ENCODE measurements at places on chromosomes 16 and 17. TPM values are rescaled to one million over a fixed set of nuclear protein-coding genes. Genes with fewer than 3 reads are reported as not detected.

- no peak for DNase-seq
These were observed 5.6 kb upstream of the STX1B start for GRCh38 chr16:31016018-31016417.

DNA sequence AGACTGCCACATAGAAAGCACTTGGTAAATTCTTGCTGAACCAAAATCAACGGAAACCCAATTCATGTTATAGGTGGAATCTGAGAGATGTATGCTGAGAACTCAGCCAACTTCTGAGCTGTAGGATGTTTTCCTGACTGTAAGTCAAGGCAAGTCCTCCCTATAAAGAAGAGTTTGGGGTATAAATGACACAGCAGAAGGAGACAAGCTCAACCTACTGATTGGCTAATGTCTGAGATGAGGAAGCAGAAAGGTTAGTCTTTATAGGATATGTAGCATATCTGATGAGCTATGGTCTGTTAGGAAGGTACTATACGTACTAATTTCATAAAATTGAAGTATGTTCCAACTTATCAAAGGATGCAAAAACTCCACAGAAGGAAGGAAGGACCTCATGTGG, 99.5 kb downstream of the XYLT1 start:
- no peak for DNase-seq

The CSH1 gene
- total RNA-seq: not detected

The HCRT gene
- not detected for total RNA-seq

DNA sequence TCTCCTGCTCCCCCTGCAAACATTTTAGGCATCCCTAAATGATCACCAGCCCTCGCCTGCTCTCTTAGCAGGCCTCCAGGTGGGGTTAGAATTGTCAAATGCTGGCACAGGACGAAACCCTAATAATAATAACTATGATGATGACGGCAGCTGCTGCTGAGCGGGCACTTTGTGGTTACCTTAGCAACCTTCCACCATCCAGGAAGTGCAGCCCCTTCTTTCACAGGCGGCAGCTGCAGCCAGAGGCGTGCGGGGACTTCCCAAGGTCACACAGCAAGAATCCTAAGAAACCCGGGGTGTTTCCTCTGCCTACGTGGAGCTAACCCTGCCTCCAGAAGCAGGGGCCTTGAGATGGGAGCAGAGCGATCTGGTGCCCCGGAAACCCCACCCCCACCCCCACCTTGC, 22.4 kb upstream of the EIF1 start:
- DNase-seq: peak; percentile 88

GRCh38 chr17:31696703-31697325, 162.2 kb downstream of the COPRS start:
- DNase-seq: no peak

- no peak for DNase-seq
These were observed 335.3 kb downstream of the SOX9 start for GRCh38 chr17:72456075-72456474.

- no peak for DNase-seq
These were observed 21.2 kb downstream of the USP31 start for GRCh38 chr16:23128056-23128455.

DNA sequence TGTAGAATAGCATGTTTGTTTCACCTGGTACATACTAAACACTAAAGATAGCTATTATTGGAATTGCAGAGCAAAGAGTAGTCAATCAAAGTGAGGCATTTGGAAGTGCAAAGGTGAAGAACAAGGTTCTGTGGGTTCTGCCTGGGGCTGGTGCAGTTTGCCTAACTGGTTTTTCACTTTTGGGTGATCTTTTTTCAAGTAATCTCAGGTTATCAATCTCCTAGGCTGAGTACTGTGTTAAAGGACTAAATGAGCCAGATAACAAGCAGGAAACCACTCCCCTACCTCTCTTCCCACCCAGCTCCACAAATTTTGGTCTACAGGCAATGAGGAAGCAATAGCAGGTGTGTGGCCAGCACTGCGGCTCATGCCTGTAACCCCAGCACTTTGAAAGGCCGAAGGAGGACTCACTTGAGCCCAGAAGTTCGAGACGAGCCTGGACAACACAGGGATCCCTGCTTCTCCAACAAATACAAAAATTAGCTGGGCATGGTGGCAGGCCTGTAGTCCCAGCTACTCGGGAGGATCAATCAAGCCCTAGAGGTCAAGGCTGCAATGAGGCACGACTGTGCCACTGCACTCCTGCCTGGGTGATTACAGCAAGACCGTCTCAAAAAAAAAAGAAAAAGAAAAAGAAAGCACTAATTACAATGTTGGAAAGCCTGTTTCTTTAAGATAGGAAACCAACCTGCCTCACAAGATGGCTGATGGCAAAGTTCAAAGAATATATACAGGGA, 2.0 kb upstream of the NTAN1 start:
- DNase-seq: no peak

GRCh38 chr16:9151597-9151996, 60.2 kb downstream of the HAPSTR1 start:
- no peak for DNase-seq

GRCh38 chr17:39351508-39351907, 49.9 kb downstream of the FBXL20 start:
- no peak for DNase-seq

GRCh38 chr16:29644338-29644857, 18.6 kb upstream of the SPN start:
- DNase-seq: no peak

GRCh38 chr16:35364263-35364662, 1904.9 kb downstream of the TP53TG3F start:
- peak; percentile 52 for DNase-seq

The TMEM114 gene
- not detected for total RNA-seq

DNA sequence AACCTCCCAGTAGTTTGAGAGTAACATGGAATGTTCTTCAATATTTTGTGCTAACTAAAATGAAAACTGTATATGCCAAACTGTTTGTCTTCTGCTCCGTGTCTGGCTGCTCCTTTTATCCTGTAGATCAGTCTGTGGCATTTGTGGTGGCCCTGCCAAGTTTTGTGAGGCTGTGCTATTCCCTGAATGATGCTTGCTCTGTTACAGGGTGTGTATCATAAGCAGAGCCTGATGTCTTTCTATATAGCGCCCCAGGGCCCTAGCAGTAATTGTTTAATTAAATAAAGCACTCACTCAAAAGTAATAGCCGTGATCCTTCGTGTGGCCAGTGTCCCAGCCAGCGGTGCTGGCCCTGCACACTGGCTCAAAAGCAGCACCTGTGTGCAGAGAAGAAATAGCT, 27.8 kb upstream of the NAT9 start:
- no peak for DNase-seq

GRCh38 chr17:34391241-34391640, 28.2 kb upstream of the CCL1 start:
- DNase-seq: no peak

The PYY gene
- total RNA-seq: not detected

DNA sequence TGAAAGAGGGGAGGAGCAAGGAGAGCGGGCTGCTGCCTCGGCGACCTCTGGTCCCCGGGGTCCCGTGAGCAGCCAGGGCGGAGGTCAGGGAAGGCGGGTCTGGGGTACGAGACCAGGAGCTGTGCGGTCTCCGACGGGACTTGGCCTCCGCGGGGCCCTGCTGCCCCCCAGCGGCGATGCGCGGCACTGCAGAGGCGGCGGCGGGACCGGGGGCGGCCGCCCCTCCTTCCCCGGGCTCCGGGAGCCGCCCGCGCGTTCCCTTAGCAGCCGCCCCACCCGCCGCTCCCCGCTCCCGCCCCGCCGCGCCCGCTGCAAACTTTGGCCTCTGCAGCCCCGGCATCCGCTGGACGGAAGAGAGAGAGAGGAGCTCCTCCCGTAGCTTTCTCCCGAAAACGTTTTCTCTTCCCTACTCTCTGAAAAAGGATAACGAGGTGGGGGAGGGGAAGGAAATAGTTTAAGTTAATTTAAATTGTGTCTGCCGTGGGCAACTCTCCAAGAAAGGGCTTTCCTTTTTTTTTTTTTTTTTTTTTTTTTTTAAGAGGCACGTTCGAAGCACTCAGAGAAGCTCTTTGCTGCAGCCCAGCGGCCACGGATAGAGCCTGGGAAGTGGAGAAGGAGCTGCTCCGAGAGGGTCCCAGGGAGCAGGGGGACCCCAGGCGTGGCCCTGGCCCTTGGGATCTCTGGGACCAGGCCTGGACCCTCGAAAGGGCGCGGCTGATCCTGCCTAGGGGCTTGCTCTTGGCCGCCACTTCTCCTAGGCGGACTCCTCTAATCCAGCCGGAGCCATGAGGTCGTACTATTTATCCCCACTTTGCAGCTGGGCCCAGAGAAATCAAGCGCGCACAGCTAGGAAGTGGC, 43.2 kb downstream of the C16orf82 start:
- DNase-seq: peak; percentile 72

- DNase-seq: no peak
These were observed 31.4 kb upstream of the RPH3AL start for GRCh38 chr17:383771-384621.

- no peak for DNase-seq
These were observed 8.9 kb upstream of the ITGAM start for GRCh38 chr16:31250782-31251384.

DNA sequence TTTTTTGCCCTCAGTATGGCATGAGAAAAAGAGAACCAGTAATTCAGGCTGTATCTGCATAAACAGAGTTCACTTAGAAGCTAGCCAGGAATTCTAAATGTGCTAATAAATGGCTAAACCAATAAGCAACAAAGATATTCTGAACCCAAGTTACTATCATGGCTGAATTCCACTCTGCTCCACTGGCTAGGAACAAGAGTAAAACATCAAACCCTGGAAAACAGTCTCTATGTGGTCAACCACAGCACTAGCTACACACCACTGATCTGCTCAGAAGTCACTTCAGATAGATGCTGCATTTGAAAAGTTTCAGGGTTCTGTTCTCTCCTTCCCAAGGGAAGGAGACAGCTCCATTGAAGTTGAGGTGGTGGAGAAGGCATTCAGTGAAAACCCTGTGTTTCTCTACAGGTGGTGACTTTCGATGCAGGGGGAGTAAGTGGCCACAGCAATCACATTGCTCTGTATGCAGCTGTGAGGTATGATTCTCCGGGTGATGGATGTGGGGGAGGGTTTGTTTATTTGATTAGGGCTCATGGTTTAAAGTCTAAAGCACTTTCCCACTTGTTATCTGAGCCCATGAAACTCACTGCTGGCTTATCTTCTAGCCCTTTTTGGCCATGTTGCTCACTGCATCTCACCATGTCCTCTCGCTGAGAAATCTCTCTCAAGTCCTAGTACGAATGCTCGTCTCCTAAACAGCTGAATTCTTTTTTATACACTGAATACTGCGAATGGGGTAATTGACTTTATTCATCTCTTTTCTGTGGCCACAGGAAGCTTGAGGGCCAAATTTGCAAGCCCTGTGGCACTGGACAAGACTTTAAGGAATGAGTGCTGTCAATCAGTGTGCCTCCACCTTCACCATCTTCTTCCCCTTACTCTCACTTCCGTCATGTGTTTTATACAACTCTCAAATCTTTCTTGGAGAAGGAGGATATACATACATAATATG, 39.9 kb downstream of the CENPV start:
- no peak for DNase-seq

DNA sequence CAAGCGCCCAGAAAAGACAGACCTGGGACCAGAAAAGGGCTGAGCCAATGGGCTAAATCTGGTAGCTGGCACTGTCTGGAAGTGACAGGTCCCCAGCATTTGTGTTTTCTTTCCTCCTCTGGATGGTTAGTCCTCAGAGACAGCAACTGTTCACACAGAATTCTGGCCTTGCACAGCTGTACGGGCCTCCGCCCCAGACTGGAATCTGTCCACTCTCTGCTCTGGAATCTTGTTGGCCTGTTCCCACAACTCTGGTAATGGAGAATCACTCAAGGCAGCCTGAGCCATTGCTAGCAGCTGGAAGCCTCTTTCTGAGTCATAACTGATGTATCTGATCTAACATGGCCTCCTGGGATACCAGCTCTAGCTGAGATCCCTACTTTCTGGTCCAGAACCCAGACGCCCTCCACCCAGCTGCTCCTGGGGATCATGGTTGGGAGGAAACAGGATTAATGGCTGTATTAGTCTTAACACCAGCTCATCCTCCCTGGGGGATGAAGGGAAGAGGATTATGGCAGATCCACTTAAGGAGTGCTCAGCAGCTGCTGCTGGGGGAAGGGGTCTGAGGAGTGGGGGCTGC, 9.1 kb downstream of the ZNF668 start:
- peak; percentile 85 for DNase-seq
